ENCODE measurements at places on chromosomes 5 and 9.

GRCh38 chr5:5968981-5969380 lies 409.4 kb downstream of the MED10 start:
- no peak for DNase-seq

- no peak for DNase-seq
Measured at GRCh38 chr5:123617561-123617960, 105.6 kb downstream of the CSNK1G3 start.

- no peak for DNase-seq
Measured at GRCh38 chr9:87464110-87464991, 33.3 kb upstream of the DAPK1 start.

GRCh38 chr5:116865651-116866050 lies 291.0 kb upstream of the SEMA6A start:
- no peak for DNase-seq

GRCh38 chr9:115090486-115090885 lies 27.5 kb downstream of the TNC start:
- DNase-seq: no peak
